ENCODE measurements at places on chromosomes 12 and 14. TPM values are rescaled to one million over a fixed set of nuclear protein-coding genes. Genes with fewer than 3 reads are reported as not detected.

- H3K27ac ChIP-seq = no peak overlapping the region
- H3K27me3 ChIP-seq = no peaks in the 10 kb centered on the region
- H3K4me1 ChIP-seq = no peaks in the 10 kb centered on the region
- H3K36me3 ChIP-seq = no peaks in the 10 kb centered on the region
Measured at GRCh38 chr14:89399594-89400068, 17.4 kb downstream of the FOXN3 start.

DNA sequence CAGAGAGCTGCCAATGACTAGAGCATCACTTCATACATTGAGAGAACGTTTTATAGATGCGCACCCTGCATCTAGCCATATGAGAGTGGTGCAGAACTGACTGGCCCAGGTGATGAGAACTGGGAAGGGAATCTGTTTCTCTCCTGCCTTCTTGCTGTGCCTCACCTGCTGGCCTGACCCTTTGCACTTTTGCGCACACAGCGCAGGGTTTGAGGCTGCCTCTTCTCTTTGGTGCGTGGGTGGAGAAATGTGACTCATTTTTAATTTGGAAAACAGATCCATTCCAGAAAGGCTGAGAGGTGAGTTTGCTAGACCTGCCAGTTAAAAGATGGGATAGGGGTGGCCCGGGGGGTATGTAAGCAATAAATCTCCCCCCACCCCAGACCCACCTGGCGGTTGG is 453 bp upstream of the ESRRB start:
- no peak for DNase-seq
- no peak overlapping the region for H3K4me3 ChIP-seq
- H3K36me3 ChIP-seq = no peaks in the 10 kb centered on the region

DNA sequence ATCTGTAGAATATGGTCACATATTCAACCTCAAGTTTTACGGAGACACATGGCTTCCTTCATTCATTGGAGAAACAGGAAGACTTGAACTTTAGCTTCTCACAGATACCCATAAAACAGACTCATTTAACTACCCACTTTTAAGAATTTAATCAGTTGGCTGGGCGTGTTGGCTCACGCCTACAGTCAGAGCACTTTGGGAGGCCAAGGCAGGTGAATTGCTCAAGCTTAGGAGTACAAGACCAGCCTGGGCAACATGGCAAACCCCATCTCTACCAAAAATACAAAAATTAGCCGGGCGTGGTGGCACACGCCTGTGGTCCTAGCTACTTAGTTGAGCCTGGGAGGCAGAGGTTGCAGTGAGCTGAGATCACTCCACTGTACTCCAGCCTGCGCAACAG is 64.7 kb upstream of the STAC3 start:
- no peak overlapping the region for H3K27ac ChIP-seq
- H3K4me3 ChIP-seq = no peak overlapping the region

- H3K4me3 ChIP-seq = no peak overlapping the region
- no peak overlapping the region for H3K27ac ChIP-seq
- H3K4me1 ChIP-seq = no peaks in the 10 kb centered on the region
- H3K36me3 ChIP-seq = no peaks in the 10 kb centered on the region
- H3K27me3 ChIP-seq = no peaks in the 10 kb centered on the region
Measured at GRCh38 chr12:25404955-25405354, 148.1 kb downstream of the LMNTD1 start.

GRCh38 chr14:94539181-94539580 is 22.1 kb upstream of the SERPINA4 start:
- no peak overlapping the region for H3K4me3 ChIP-seq
- no peak for DNase-seq
- H3K27me3 ChIP-seq = no peaks in the 10 kb centered on the region
- H3K4me1 ChIP-seq = no peaks in the 10 kb centered on the region
- no peak overlapping the region for H3K27ac ChIP-seq

GRCh38 chr12:79935624-79936345 is 888 bp upstream of the PPP1R12A start:
- H3K36me3 ChIP-seq = no peaks in the 10 kb centered on the region
- no peak for DNase-seq
- peak overlapping the region; percentile 94 for H3K27ac ChIP-seq

DNA sequence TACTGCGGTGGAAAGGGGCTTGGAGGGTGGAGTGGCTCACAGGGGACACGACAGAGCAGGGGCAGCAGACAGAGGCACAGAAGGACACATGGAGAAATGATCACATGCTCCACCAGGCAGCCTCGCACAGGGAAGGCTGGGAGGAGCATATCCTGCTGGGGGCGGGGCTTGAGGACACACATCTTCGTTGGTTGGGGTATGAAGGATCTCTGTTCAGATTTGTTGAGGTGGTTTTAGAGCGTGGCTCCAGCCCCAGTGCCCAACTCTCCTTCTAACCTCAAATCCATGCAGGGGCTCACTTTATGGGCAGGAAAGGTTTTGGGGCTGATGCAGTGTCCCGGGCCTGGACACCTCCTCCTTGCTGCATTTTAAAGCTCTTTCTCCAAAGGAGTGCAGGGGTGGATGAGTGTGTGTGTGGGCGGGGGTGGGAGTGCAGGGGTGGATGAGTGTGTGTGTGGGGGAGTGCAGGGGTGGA is 733 bp upstream of the P3H3 start:
- H3K4me3 ChIP-seq = no peak overlapping the region
- no peaks in the 10 kb centered on the region for H3K36me3 ChIP-seq

- peak overlapping the region; percentile 72 for H3K27ac ChIP-seq
- H3K4me1 ChIP-seq = peaks cover 8% of the 10 kb centered on the region
- H3K4me3 ChIP-seq = no peak overlapping the region
Measured at GRCh38 chr14:96225745-96226151, 21.1 kb downstream of the BDKRB2 start.

DNA sequence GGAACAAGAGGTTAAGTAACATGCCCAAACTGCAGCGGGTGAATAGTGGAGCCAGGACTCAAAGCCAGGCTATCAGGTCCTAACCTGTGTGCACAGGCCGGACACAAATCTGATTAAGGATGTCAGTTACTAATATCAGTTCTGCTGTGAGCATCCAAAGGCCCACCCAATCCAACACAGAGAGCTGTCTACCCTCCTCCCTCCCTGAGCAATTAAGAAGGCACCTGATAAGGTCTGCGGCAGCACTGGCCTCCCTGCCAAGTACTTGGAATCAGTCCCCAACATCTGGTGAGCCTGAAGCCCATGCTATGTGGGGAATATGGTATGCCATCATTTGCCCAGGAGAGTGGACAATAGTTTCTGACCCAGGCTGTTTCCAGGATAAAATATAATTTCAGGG is 3.9 kb downstream of the HEBP1 start:
- H3K27me3 ChIP-seq = no peaks in the 10 kb centered on the region
- H3K36me3 ChIP-seq = no peaks in the 10 kb centered on the region
- no peak overlapping the region for H3K4me3 ChIP-seq
- DNase-seq = no peak

DNA sequence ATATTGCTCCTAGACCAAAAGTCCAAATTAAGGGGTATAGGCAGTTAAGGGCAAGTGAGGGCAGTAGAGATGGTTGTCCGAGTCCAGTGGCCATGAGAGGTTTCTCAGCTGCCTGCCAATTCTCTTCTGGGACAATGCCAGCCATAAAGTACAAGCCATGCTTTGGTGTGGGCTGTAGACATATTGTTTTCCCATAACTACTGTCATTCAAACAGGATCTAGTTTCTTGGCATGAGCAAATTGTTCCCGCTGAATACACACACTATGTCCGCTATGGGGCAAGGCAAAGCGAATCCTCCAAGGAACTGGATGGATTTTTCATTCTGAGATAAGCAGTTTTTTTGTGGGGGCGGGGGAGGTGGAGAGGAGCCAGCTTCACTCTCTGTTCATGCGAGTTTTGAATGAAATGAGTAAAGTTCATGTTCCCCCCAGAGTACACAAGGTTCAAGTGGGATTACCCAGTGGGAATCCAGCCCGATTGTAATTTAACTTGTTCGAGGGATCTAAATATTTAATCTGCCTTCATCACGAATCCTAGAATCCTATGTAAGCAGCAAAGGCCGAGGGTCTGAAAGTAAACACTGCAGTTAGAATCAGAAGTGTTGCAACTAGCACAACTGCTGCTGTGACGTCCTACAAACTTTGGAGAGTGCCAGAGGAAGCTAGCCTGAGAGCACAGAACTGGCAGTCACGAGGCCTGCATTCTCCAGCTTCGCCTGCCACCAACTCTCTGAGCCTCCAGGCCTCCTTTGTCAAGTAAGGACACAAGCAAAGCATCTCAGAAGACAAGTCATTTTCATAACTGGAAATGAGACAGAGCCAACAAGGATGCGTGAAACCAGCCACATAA is 137.0 kb downstream of the CRADD start:
- no peaks in the 10 kb centered on the region for H3K4me1 ChIP-seq
- DNase-seq = peak; percentile 52
- H3K36me3 ChIP-seq = no peaks in the 10 kb centered on the region
- no peak overlapping the region for H3K4me3 ChIP-seq

- no peaks in the 10 kb centered on the region for H3K36me3 ChIP-seq
- peak overlapping the region; percentile 43 for H3K4me3 ChIP-seq
- peak overlapping the region; percentile 69 for H3K27ac ChIP-seq
- H3K4me1 ChIP-seq = peaks cover 12% of the 10 kb centered on the region
Measured at GRCh38 chr12:53097207-53097563, 282 bp upstream of the IGFBP6 start.

DNA sequence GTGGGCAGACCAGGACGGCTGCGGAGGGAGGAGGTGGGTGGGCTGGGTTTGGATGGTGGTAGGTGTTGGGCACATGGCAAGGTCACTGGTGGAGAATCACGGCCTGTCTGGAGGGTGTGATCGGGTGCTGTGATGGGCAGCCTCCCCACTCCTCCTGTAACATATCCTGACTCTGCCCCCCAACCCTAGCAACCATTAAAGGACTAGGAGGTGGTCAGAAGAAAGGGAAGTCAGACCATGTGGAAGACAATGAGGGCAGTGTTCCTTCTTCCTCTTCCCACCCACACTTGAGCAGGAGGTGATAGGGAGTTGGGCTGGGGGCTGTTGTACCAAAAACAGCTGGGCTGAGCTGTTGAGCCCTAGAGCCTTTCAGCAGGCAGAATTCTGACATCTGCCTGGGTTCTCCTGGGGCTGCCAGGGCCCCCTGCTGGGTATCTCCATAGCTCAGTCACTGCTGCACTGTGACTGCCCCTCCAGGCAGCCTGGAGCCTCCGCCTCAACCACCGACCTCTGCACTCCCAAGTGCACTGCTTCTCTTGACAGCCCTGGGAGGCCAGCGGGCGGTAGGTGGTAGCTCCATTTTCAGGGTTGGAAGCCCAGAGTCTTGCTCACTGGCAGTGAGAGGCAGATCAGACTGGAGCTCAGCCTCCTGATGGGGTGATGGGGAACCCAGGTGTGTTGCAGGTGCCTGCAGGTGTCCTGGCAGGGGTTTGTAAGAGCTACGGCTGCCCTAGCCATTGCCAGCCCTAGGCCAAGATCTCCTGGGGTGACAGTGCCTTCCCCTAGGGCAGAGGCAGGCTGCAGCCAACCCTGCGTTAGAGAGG is 15.4 kb downstream of the VASH1 start:
- DNase-seq = no peak
- no peak overlapping the region for H3K4me3 ChIP-seq
- H3K36me3 ChIP-seq = no peaks in the 10 kb centered on the region
- no peaks in the 10 kb centered on the region for H3K27me3 ChIP-seq
- H3K27ac ChIP-seq = no peak overlapping the region
- no peaks in the 10 kb centered on the region for H3K4me1 ChIP-seq

DNA sequence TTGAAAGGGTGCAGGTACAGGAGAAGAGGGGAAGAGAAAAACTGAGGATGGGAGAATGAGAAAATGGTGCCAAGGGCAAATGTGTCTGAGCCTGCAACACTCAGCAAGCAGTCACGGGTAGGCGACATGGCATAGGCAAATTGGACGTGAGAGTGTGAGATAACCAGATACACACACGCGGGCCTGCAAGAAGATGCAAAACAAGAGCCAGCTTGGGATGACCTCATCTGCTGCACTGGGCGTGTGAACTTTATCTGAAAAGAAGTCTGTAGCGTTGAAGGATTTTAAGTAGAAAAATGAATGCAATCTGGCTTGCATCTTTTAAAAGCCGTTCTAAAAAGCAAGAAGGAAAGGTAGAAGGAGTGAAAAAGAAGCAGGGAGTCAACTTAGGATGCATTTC is 160.4 kb downstream of the NTF3 start:
- H3K4me1 ChIP-seq = no peaks in the 10 kb centered on the region
- H3K27me3 ChIP-seq = no peaks in the 10 kb centered on the region
- DNase-seq = no peak
- H3K36me3 ChIP-seq = no peaks in the 10 kb centered on the region
- no peak overlapping the region for H3K4me3 ChIP-seq

The FOXN4 gene
- not detected for total RNA-seq

The WNT1 gene
- total RNA-seq = not detected

The TCL1A gene
- not detected for total RNA-seq

The NKX2-8 gene
- not detected for total RNA-seq

Data from colonic mucosa (tissue), 4 donors.